Stimulated activated CD4-positive, alpha-beta T cell treated with anti-CD3 and anti-CD28 coated beads, TNF-alpha, amount 100 ng/mL, for 4 hours (primary cell): ENCODE measurements at places on chromosomes 3 and 15.

DNA sequence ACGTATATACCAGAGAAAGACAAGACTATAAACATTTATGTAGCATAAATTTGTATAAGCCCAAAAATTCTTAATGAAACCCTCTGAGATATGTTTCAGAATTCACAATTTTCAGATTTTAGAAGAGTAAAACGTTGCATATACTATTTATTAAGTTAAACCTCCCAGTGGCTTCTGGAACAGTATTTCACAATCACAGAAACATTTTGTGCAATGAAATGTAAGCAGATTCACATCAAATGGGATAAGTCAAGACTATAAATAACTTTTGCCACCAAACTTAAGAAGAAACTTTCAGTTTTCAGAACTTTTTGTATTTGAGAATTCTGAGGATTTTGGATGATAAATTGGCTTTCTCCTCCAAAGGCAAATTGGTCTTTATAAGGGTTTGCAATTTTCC, 9.2 kb downstream of the SLTM start:
- no peak for DNase-seq

- no peak for DNase-seq
Observed at GRCh38 chr15:96322536-96323318, 7.8 kb upstream of the NR2F2 start.

GRCh38 chr15:91357486-91357885, 257.4 kb downstream of the SV2B start:
- DNase-seq, result no peak

GRCh38 chr3:134449277-134449676, 36.5 kb downstream of the ANAPC13 start:
- no peak for DNase-seq

DNA sequence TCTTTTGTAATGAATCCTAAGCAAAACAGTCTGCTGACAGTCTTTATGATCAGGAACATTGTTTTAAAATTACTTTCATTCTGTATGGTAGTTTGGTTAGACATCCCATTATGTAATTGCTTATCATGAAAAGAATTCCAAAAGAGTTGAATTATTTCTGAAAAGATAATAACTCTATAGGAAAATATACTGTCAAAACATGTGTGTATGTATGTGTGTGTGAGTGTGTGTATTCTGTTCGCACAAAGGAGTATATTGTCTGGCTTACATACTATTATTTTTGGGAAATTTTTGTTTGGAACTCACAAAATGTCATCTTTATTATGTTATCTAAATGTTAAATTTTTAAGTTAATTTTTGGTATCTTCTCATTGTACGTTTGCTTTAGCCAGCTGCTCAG, 1075.9 kb downstream of the ZPLD1 start:
- no peak for DNase-seq

GRCh38 chr15:79442911-79443310, 10.8 kb downstream of the MINAR1 start:
- DNase-seq, result no peak

DNA sequence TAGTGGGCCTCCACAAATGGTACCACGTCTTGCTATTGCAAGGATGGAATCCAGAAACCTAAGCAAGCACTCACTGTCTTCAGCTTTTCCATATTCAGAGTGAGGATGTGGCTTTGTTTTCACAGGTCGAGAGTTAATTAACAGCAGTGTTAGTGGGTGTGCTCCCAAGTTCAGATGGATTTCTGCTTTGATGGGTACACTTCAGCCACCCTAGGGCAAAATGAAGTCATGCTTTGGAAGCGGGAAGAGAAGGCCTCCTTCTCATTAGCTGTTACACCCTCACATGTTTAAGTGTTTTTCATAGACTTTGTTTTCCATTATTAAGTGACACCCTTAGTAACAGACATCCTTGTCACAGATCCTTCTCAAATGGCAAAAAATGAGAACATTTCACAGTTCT, 36.3 kb upstream of the DYNC1LI1 start:
- DNase-seq, result no peak

DNA sequence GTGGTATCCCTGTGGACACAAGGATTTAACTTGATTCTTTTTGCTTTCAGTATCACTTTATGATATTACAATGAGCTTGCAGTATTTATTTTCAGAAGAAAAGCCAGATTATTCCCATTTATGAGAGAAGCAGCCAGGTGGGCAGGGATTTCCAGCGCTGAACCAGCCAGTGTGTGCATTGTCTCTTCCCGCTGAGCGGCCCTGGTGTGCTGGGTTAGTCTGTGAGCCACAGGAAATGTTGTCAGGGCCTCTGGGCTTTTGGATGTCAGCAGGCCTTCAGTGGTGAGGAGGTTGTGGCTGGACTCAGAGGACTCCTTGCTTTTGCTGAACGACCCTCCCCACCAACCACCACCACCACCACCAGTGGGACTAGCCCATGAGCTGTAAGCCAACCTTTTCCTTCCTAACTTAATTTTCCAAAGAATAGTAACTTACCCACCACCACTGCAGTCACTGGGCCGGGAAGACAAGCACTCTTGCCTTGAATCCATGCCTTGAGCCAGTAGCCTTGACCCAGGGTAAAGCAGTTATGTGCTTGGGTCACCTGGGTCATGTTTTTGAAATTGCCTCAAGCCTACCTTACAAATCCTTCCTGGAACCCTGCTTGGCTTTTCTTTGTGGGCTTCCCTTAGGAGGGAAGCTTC, 33.1 kb downstream of the FLNB start:
- DNase-seq, result no peak
